ENCODE measurements at places on chromosomes 16 and 17. TPM values are rescaled to one million over a fixed set of nuclear protein-coding genes. Genes with fewer than 3 reads are reported as not detected.
A peak's percentile ranks its signal among the peaks of the same experiment; 100 is the strongest.

Gene OR4D1
- not detected for total RNA-seq

Gene KCNG4
- total RNA-seq: not detected

Gene CLCN7
- total RNA-seq: 432 TPM

Gene HSD3B7
- 60.9 TPM for total RNA-seq

Gene MPV17L
- 1.1 TPM for total RNA-seq

Gene DOC2B
- not detected for total RNA-seq

Gene MAP3K3
- 37.4 TPM for total RNA-seq

Gene TEKT1
- not detected for total RNA-seq

Gene FLOT2
- total RNA-seq: 13.0 TPM

Gene SOST
- total RNA-seq: 0.09 TPM

Gene YPEL3
- 19.8 TPM for total RNA-seq

DNA sequence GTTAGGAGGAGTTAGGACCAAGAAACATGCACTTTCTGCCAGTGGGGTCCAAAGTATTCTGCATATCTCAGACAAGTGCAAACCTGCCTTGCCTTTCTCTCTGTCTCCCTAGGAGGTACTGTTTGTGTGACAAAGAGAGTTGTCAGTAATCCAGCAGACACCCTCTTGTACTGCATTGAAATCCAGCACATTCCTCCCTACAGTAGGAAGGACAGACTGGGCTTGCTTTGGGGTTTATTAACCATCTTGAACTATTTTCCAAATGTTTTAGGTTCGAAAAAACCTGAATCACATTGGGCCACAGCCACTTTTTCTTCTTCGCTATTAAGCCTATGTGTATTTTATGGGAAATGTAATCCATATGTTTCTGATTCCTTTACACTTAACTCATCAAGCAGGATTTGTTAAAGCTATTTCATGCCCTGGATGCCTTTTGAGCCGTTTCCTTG, 204.2 kb upstream of the KCNJ16 start:
- peak; percentile 75 for DNase-seq

DNA sequence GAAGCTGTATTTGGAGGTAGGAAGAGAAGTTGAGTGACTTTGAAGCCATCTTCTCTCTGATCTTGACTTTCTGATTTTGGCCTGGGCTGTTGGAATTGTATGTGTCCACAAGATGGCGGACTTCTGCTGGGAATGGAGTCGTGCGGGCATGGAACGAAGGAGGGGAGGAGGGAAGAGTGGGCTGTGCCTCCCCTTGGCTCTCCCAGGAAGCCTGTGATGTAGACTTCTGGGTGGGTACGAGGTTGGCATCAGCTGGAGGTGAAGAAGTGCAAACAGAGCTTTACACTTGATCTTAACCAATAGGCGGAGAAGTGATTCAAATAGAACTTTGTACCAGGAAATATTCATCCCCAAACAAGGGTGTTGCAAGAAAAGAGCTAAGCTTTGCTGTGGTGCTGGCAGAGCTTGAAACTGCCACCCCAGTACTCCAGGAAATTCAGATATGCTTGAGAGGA, 7.4 kb upstream of the TMEM220 start:
- DNase-seq: peak; percentile 73

GRCh38 chr17:73184136-73184993, 8.5 kb upstream of the COG1 start:
- no peak for DNase-seq

- DNase-seq: no peak
Observed at GRCh38 chr17:78442648-78443218, 64.3 kb downstream of the PGS1 start.

GRCh38 chr17:69547947-69548346, 133.4 kb downstream of the MAP2K6 start:
- DNase-seq: no peak

GRCh38 chr17:67253384-67253783, 8.4 kb upstream of the HELZ start:
- DNase-seq: peak; percentile 23

DNA sequence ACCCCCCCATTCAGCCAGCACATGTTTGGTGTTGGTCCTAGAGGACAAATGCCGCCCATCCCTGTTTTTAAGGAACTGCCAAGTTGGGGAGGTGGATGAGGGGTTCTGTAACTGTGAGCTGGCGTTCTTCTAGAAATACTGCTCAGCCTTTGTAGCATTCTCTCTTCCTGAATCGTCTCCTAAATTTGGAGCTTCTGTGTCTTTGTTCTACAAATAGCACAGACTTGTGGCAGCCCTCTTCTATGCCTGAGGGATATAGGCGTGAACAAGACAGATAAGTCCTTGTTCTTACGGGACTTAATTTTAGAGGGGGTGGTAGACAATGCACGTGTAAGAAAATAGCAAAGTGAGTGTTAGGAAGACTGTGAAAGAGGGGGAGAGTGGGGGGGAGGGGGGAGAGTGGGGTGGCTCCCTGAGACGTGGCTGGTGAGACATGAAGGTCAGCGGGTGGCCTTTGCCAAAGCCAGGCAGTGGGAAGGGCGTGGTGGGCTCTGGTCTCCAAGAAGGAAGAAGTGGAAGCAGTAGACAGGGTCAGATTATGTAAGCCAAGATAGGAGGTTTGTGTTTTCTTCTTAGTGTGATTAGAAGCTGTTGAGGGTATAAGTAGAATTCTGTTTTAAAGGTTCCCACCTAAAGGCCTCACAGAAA, 9.9 kb downstream of the MFSD11 start:
- DNase-seq: no peak

- peak; percentile 29 for DNase-seq
Observed at GRCh38 chr16:73093146-73094144, 45.5 kb upstream of the ZFHX3 start.

DNA sequence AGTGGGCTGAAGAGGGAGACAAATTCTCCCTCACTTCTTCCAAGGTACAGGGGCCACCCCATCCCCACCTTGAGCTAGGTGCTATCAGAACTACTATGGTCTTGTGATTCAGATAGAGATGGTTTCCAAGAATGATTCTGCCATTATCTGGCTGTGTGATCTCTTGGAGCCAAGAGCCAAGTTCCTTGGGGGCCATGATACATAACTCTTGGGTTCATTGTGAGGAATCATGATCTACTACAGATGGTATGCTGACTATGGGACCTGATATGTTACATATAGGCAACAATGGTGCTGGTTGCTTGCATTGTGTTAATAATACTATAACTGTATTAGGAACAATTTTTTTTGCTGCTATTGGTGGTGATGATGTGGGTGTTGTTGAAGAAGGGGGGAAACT, 45.7 kb downstream of the DYNLRB2 start:
- no peak for DNase-seq

- no peak for DNase-seq
Observed at GRCh38 chr16:78258375-78259065, 159.1 kb downstream of the WWOX start.

DNA sequence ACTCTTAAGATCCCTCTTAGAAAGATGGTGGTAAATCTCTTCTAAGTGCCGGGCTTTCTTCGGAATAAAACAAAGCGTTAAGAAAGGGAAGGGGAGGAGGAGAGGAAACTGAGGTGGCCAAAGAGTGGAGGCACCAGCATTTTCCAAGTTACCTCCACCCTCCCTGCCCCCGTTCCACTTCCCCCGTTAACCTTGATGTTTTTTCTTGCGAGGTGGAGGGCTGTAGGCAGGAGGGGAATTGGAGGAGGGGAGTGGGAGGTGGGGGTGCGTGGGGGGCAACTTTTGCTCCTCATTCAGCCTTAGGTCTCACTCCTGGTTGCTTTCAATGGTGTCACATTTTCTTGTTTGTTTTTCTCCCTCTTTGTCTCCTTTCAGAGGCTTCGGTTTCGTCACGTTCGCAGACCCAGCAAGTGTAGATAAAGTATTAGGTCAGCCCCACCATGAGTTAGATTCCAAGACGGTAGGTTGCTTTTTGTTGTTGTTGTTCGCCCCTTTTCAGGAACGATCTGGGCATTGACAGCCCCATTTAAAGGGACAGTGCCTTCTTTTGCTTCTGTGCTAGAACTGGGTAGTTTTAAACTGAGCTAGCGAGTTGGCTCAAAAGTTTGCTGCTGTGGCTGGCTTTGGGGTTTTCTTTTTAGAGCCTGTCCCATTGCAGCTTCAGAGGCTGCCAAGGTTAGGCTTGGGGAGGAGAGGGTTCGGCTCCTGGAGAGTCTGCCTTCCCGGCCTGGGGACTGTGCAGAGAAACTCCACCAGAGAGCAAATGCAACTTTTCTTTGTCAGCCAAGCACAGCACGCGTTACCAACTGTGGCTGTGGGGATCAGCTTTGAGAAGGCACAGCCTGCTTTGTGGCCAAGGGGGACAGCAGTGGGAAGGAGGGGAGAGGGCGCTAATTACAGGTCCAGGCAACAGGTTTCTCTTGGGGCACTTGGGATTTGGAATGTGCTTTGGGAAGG, 1.9 kb downstream of the MSI2 start:
- peak; percentile 8 for DNase-seq

DNA sequence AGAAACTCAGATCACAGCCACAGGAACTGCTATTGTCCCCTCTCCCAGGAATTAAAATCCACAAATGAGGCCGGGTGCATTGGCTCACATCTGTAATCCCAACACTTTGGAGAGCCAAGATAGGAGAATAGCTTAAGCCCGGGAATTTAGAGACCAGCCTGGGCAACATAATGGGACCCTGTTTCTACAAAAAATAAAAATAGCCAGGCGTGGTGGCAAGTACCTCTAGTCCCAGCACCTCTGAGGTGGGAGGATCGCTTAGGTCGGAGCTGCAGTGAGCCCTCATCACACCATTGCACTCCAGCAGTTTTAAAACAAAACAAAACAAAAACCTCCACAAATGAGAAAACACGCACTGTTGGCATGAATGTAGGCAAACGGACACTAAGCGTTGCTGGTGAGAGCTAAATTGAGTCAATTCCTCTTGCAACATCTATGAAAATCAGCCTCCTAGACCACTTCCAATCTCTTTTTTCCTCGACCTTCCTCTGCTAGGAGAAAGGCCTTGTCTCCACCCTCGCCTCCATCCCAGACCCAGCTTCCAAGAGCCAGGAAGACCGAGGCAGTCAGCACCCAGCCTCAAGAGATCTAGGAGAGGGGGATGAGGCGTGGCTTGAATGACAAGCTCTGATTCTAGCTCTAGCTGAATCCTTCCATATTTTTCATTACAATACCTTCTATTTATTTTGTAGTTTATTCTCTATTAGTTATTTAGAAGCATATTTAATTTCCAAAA, 14.8 kb downstream of the TLE7 start:
- DNase-seq: no peak

DNA sequence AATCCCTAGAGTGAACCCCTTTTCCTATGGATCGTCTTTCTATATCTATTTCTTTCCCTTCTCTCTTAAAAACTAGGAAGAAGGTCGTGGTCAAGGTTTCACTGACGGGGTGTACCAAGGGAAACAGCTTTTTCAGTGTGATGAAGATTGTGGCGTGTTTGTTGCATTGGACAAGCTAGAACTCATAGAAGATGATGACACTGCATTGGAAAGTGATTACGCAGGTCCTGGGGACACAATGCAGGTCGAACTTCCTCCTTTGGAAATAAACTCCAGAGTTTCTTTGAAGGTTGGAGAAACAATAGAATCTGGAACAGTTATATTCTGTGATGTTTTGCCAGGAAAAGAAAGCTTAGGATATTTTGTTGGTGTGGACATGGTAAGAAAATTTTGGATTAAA, 9.6 kb downstream of the CYLD start:
- DNase-seq: no peak

- no peak for DNase-seq
Observed at GRCh38 chr17:32941419-32942032, 13.6 kb downstream of the TMEM98 start.

DNA sequence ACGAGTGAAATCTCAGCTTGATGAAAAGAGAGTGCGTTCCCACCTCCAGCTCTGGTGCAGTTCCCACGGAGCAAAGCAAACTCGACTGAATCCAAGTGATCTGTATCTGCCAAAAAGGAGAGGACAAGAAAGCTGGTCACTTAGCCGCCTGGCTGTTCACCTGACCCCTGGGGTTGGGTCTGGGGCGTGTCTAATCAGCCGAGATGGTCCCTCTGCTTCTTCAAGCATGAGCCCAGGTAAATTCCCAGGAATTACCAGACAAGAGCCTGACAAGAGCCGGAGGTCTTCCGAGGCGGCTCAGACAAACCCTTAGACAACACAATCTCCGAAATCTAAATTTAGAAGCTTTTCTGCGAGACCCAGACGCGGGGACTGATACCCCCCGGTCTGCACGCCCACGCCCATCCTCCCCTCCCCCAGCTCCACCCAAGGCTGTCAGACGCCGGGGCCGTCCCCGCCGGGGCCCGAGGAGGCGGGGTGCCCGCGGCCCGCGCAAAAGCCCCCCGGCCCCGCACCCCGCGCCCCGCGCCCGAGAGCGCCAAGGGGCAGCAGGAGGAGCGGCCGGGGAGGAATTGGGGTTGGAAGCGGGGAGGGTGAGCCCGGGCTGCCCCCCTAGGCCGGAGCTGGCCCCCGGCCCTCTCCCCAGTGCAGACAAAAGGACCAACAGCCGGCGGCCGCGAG, 674 bp downstream of the ZNF821 start:
- DNase-seq: peak; percentile 13

DNA sequence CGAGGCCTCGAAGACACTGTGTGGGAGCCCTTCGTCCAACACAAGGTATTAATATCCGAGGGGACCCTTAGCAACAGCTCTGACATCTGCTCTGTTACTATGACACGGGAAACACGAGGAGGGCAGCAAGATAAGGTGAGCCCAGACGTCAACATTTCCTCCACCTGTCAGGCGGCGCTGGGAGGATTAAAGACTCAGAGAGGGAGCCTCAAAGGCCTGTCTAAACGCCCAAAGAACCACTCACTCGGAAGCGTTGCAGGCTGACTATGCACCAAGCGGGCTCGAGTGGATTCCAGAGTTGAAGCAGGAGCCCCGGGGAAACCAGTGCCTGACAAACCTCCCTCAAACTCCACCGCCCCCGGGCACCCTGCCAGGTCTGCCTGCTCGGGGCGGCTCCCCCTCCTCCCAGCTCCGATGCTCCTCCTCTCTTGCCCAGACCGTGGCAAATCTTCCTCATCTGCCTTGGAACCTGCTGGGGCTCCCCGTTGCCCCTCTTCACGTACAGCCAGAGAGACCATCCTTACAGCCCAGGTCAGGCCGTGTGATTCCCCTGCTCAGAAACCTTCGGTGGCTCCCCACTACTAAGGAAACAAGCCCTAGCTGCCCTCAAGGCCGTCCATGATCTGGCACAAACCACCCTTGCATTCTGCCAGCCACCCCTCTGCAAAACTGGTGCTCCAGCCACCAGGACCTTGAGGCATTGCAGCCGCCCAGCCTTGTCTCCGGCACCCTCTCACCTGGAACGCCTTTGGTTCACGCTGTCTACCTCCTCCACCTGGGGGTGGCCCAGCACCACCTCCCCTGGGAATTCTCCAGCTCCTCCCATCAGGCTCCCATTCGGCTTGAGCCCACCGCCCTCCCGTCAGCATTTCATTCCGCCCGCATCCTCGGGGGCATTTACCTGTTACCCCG, 16.2 kb downstream of the RPH3AL start:
- no peak for DNase-seq

GRCh38 chr16:17313793-17314547, 156.8 kb downstream of the XYLT1 start:
- no peak for DNase-seq

DNA sequence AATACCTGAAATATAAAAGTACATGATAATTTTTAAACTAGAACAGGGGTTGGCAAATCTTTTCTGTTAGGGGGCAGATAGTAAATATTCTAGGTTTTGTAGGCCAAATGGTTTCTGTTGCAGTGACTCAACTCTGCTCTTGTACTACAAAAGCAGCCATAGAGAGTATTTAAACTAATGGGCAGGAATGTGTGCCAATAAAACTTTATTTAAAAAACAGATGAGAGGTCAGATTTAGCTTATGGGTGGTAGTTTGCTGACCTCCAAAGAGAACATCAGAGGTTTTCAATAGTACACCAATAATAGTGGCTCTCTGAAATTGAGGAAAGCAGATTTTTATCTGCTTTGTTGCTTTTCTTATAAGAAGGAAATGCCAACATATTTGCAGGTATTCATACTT, 15.2 kb upstream of the FAM20A start:
- no peak for DNase-seq

- DNase-seq: peak; percentile 15
Observed at GRCh38 chr17:10754109-10754508, 24.3 kb upstream of the TMEM220 start.
